ENCODE measurements at places on chromosomes 7 and 10.

DNA sequence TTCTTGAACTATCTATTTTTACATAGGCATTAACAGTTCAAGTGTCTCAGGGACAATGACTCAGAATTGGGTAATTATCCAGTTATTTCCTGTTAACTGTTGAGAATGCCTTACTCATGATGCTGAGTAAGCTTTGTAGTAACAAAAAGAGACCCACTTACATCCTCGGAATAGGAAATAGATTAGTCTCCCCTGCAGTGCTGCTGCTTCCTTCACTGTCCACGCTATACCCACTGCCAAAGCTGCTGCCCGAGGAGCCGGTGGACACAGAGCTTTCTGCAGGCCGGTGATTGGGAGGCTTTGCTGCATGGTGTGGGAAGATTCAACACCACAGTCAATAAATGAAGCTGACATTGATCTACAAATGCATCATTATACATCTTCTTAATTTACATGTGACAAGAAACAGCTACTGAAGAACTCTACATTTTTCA is 357.1 kb downstream of the PCLO start:
- DNase-seq: no peak

DNA sequence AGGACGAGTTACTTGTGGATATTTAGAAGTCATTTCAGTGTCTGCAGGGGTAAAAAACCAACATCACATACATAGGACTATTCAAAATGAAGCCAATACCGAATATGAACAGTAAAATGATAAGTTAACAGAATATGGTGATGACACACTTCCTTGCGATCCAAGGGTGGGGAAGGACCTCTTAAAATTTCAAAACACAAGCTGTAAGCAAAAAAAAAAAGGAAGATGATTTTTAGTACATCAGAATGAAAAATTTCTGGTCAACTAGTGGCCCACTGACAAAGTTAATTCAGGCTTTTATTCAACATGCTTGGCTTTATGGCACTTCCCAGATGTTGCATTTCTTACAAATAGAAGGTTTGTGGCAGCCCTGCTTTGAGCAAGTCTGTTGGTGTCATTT is 19.0 kb upstream of the GALNTL5 start:
- no peak for DNase-seq

GRCh38 chr10:35720366-35720765 is 78.3 kb upstream of the FZD8 start:
- DNase-seq: no peak

- no peak for DNase-seq
Measured at GRCh38 chr7:44097064-44097932, 6.8 kb upstream of the AEBP1 start.

GRCh38 chr7:159099711-159100231 is 44.9 kb downstream of the VIPR2 start:
- no peak for DNase-seq

- no peak for DNase-seq
Measured at GRCh38 chr10:123318516-123318915, 164.3 kb downstream of the BUB3 start.

DNA sequence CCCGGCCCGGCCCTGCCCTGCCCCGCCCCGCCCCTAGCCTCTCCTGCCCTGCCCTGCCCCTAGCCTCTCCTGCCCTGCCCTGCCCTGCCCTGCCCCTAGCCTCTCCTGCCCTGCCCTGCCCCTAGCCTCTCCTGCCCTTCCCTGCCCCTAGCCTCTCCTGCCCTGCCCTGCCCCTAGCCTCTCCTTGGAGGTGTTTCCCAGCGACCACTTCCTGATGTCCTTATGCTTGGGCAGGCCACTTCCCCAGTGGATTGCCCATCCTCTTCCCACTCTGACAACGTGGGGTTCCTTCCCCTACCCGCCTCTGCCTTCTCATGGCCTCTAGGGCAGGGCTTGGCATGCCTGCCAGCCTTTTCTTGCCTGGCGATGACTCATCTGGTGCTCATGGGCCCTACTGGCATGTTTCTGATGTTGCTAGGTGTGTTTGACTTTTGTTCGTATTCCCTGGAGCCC is 21.2 kb downstream of the PRXL2A start:
- DNase-seq: no peak

DNA sequence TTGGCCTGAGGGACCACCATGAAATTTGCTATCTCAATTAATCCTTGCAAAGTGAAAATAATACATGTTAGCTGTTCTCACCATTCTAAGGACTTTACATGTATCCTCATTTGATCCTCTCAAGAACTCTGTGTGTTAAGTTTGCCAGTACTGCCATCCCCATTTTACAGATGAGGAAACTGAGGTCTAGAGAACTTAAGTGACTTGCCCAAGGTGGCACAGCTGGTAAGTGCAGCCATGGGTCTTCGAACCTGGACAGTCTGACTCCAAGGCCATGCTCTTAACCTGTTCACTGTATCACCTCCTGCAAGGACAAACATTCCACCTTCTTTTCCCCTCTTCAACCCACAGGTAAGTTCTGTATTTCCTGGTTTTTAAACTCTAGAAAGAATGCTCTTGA is 85.3 kb upstream of the NFE2L3 start:
- DNase-seq: no peak

- DNase-seq: no peak
Measured at GRCh38 chr7:91151916-91152315, 112.3 kb upstream of the FZD1 start.

GRCh38 chr10:92434385-92434784 is 139.5 kb downstream of the IDE start:
- no peak for DNase-seq

DNA sequence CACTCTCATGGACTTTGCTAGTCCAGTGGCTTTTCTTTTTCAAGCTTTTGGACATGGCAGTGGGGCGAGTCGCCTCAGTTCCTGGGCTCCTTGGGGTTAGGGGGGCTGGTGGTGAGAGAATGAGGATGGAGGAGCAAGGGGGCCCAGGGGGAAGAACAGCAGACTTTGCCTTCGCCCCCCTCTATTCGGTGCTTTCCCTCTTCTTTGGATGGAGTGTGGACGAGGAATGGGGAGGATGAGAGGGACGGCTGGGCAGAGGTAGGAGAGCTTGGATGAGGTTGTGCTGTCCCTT is 255 bp downstream of the MAGI2 start:
- DNase-seq: no peak

DNA sequence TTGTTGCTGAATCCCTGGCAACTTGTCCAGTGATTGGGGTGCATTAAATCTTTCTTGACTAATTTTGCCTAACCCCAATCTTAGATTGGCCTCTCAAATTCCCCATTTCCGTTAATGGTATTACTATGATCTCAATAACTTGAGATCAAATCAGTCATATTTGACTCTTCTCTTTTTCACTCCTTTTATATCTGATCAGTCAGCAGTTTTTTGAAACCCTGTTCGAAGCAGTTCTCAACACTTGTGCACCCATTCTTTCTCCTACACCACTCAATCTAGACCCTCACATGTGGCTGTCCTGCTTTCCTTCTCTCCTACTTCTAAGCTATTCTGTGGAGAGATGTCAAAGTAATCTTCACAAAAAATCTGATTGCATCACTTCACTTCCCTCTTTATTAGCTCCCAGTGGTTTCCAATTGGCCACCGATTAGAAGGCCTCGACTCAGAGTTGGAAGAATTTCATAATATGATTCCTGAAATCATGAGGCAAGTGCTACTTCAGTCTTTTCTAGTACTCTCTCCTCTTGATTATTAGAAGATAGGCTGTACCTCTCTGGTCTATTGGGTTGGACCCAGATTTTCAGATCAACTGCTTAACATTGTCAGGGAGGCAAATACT is 128.9 kb downstream of the ZNF365 start:
- DNase-seq: no peak

DNA sequence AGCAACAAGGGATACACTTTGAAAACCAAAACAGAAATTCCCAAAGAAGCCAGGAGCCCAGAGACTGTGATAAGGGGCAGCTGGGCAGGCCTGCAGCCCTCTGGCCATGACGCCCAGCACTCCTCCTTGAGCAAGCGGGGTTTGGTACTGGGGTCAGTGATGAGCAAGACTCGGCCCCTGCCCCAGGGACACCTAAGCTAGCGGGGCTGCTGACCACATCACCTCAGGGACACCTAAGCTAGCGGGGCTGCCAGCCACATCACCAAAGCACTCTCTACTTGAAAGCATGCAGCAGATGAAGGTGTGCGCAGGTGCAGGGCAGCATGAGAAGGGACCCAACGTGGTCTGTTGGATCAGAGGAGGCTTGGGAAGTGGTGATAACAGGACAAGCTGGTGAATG is 108.0 kb upstream of the PPP2R2D start:
- no peak for DNase-seq

GRCh38 chr7:151794508-151795167 is 82.3 kb downstream of the PRKAG2 start:
- no peak for DNase-seq

DNA sequence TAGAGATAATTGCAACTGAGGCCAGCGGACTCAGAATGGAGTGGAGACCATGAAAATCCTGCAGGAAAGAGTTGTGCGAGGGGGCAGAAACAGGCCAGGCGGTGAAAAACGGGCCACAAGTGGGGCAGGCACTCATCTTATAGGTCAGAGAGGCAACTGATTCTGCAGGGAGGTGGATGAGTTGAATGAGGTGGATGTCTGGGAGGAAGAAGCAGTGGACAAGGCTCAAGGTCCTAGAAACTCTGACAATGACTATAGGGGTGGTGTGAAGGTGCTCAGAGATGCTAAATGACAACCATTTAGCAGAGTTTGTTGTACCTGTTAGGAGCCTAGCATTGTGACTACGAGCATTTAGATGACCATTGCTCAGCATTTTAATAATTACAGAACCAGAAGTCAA is 33.6 kb downstream of the MBL2 start:
- no peak for DNase-seq

DNA sequence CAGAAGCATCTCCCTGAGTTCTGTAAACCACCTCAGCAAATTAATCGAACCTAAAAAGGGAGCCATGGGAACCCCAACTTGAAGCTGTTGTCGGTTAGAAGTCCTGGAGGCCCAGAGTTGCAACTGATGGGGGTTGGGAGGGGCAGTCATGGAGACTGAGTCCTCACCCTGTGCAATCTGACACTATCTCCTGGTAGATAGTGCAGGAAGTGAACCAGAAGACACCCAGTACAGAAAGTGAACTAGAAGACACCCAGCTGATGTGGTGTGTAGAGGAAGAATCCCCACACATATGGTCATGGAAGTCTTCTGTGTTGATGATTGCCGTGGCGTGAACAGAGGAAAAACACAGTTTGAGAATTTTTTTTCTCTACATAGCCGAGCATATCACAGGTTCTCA is 58.8 kb upstream of the SRRM3 start:
- DNase-seq: no peak

- no peak for DNase-seq
Measured at GRCh38 chr10:87064651-87065050, 30.0 kb downstream of the GLUD1 start.

GRCh38 chr10:5622186-5622960 is 44.0 kb downstream of the ASB13 start:
- no peak for DNase-seq

GRCh38 chr7:137328373-137329120 is 15.0 kb downstream of the PTN start:
- no peak for DNase-seq

GRCh38 chr7:107201795-107202450 is 33.1 kb downstream of the HBP1 start:
- DNase-seq: no peak

GRCh38 chr10:24589265-24589664 is 134.4 kb downstream of the ARHGAP21 start:
- DNase-seq: no peak

GRCh38 chr10:127024685-127025435 is 119.6 kb downstream of the DOCK1 start:
- DNase-seq: no peak

All from stimulated activated CD4-positive, alpha-beta T cell treated with anti-CD3 and anti-CD28 coated beads, Interleukin-1b, Interleukin-23, amount 100 ng/mL, for 1 hour (primary cell).